SHP77 (cell line): ENCODE measurements at places on chromosomes 4 and X.

GRCh38 chr4:9762823-9763475 is 18.5 kb upstream of the DRD5 start:
- peak; percentile 33 for DNase-seq

DNA sequence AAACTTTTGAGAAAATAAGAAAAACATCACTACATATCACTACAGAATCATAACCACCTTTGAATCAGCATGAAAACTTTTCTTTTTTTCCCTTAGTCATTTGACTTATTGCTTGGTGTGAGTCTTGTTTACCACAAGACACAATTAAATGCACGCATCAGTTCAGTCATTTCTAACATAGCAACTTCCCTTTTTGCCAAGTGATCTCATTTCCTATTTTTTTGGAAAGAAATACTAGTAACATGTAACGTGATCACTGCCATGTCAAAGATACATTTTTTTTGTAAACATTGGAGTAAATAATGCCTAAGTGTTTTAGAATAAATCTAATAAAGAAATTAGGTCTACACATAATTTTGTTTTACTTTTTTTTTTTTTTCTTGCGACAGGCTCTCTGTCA is 5.1 kb upstream of the CXCL8 start:
- no peak for DNase-seq

- no peak for DNase-seq
Measured at GRCh38 chr4:102730968-102731533, 29.7 kb downstream of the MANBA start.

GRCh38 chr4:168884251-168885124 is 125.6 kb downstream of the CBR4 start:
- DNase-seq = no peak

DNA sequence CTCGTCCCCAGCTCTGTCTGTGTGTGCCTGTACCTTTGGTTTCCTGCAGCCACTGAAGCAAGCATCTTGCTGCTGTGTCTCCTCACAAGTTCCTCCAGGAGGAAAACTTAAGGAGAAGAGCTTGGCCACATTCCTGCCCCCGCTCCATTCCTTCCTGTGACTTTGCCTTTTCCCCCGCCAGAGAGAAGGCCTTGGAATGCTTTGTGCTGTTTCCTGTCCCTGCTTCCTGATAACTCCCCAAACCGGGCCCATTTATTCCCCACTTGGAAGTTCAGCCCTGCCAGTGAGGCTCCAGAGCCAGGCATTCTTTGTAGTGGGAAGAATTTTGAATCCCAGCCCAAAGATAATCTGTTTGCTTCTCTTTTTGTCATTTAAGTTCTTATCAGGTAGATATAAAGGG is 33.1 kb downstream of the SMIM10L2A start:
- DNase-seq = no peak

DNA sequence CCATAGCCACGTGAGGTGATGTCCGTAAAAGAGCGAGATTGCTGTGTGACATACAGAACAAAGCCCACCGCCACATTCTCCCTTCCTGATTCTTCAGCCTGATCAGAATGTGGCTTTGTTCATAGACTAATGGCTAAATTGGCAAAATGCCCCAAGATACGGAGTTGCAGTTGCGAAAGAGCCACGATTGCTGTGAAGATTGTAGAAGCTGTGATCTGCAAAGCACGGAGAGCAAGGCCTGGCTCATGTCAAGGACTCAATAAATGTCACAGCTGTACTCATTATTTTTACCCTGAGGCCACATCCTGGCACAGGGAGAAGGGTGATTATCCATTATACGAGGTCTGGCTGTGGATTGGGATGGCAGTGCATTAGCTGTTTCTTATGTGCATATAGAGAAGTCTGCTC is 34.2 kb downstream of the ARSD start:
- no peak for DNase-seq

GRCh38 chr4:183333202-183333601 is 11.0 kb upstream of the CLDN24 start:
- no peak for DNase-seq
